ENCODE measurements at places on chromosomes 1 and 21.

GRCh38 chr1:180482425-180483275 lies 19.7 kb downstream of the ACBD6 start:
- no peak for DNase-seq

GRCh38 chr1:59318271-59318860 lies 21.5 kb downstream of the FGGY start:
- no peak for DNase-seq

DNA sequence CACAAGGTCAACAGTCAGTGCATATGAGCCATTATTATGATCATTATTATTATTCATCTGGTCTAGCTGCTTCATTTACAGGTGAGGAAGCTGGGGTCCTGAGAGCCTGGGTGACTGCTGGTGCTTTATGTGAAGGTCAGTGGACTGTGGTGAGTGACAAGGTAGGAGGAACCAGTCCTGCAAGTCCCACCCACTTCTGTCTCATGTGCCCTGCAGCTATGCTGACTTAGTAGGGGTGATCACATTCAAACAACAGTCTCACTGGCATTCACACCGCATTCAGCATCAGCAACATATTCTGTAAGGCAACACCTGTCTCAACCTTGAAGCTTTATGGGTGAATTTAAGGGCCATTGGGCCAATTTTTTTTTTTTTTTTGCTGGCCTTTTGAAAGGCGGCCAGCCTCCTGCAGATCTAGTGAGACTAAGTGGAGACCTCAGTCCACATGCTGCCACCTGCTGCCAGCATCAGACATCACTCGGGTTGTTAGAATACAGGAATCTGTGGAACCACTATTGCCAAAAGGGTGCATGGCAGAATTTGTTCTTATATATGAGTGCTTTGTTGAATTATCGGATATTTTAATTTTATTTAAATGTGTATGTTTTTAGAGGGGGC lies 59.9 kb upstream of the CACNA1E start:
- no peak for DNase-seq

DNA sequence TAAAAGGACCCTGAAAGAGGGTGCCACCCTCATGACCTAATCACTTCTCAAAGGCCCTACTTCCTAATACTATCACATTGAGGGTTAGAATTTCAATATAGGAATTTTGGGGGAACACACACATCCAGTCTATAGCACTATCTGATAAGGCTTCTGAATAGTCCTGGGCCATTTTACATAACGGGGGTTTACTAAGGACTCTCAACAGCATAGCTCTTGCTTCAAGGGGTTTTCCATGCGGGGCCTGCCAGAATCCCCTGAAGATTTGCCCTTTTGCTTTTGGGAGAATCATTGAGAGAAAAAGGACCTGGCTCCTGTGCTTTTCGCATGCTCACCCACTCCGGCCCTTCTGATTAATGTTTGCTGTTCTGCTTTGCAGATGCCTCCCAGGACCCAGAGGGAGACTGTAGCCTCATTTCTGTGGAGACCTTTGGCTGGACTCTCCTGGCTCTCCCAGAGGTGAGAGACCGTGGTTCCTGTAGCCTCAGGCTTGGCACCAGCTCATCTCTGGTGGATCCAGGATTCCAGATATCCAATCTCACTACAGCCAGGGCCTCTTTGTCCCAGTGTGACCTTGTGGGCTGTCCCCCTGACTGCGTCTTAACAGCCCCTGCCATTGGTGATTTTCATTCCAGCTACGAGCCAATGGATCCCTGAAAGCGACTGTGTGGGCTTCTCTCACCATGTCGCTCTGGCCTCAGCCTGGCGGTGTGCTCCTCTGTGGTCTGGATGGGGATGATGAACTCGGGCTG lies 72.6 kb downstream of the DDR2 start:
- DNase-seq = no peak

DNA sequence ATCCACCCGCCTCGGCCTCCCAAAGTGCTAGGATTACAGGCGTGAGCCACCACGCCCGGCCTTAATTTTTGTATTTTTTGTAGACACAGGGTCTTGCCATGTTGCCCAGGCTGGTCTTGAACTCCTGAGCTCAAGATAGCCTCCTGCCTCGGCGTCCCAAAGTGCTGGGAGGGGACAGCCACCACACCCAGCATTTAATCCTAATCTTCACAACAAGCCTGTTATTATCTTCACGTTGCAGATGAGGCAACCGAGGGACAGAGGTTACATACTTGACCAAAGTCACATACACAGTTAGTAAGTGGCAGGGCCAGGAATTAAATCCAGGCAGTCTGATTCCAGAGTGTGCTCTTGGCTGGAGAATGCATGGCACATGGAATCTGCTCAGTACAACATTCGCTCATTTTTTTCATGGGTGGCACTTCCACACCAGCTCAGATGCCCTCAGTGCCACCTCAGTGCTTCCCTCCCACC lies 4.8 kb upstream of the GPR37L1 start:
- DNase-seq = no peak

- DNase-seq = no peak
Measured at GRCh38 chr1:163296504-163297263, 25.1 kb upstream of the NUF2 start.

DNA sequence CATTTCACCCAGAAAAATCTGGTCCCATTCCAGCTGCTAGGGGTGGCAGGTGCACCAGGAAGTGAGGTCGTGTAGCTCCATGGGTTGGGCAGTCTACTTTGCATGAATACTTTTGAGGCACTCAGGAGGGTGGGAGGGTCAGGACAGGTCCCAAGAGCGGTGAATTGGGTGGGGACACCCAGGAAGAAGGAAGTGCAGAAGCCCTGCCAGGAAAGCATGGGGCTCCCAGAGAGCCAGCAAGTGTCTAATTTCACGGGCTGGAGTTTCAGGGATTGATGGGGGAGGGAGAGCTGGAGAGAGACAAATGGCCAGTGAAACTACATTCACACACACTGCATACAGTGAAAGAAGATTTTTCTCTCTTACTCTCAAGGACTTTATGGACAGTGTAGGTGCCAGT lies 137.8 kb downstream of the GALNT2 start:
- no peak for DNase-seq

DNA sequence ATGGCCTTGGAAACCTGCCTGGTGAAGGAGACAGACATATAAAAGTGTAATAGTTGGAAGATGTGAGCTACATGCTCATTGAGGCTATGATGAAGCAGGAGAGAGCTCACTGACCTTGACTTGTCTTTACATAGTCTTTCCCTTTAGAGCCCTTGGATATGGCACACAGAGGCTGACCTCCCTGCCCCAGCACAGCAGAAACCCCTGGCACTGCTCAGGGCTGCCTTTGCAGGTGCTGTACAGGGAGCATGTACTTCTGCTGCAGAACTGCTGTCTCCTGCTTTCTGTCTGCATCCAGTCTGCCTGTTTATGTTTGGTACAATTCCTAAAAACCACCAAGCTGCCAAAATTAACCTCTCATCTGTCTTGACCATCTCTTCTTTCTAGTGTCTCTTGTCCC lies 80.5 kb downstream of the C1orf21 start:
- DNase-seq = no peak

DNA sequence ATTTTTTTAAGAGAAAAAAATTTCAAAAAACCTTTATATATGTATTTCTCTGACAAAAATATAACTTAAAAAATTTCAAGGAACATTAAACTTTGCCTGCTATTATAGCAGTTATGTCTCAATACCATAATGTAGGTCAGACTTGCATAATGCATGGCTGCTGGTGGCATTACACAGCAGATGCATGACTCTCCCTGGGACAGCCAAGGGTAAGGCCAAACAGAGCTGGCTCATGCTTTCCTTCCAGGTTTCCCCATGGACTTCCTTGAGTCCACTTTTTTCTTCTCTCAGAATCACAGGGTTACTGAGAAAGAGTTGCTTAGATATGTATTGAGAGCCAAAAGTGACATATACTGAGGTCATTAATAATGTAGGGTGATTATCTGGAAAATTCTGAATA lies 43.7 kb downstream of the RHOU start:
- DNase-seq = no peak

- DNase-seq = no peak
Measured at GRCh38 chr1:110756506-110756905, 81.8 kb upstream of the KCNA3 start.

DNA sequence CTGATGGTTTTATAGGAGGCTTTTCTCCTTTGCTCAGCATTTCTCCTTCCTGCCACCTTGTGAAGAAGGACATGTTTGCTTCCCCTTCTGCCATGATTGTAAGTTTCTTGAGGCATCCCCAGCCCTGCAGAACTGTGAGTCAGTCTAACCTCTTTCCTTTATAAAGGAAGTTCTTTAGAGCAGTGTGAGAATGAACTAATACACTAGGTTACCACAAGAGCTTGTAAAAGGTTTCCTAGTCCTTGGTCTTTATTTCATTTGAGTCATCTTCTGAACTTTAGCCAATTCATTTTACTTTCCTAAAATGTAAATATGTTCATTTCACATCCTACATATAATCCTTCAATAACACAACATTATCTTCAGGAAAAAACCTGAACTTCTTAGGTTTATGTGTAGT lies 365.3 kb downstream of the HHIPL2 start:
- no peak for DNase-seq

GRCh38 chr1:234579967-234580366 lies 30.0 kb downstream of the IRF2BP2 start:
- DNase-seq = no peak

DNA sequence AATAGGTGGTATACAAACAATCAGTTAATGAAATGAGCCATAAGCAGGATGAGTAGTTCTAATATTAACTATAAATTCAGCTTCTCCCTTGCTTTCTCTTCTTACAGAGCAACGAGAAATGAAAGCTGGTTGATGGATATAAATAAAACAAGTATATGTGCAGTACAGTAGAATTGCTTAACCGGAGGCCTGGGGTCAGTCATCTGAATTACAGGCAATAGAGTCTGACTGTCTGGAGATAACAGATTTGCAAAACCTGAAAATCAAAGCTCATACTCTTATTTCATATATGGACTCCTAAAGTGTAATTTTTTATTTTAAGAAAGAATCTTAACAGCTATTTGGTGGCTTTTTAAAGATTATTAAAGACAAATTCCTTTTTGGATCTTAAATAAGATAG lies 43.1 kb upstream of the SGIP1 start:
- no peak for DNase-seq

- DNase-seq = no peak
Measured at GRCh38 chr21:45992301-45993209, 11.0 kb downstream of the COL6A1 start.

DNA sequence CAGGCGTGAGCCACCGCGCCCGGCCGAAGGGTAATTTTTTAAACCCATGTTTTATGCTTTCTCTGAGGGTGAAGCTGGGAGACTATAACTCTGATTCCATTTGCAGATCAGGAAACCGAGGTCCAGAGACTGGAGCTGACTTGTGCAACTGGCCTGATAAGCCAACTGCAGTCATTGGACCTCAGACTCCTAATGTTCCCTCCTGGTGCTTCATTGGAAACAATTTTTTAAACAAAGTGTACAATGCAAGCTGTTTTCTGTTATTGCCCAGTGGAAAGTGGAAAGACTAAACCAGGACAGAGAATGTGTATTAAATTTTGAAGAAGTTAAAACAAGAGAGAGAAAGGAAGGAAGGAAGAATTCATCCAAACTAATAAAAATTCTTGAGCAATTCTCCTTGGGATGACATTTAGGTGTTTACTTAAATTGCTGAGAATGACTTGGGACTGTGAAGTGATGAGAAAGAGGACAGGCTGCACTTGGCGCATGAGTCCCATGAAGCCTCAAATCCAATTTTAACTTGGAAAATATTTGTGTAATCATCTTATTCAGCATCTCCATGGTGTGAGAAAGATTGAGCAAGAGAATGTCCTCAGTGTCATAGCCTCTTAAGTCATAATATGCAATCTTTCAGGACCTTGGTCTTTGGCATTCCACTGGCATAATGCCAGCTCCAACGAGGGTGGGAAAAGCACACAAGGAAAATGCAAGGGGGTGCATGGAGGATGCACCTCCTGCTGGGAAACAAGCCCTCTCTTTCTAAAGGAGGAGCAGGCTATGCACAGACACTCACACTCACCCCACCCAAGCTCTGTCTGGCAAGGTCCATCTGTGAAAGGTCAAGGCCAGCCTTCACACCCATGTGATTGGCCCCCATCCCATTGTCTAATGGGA lies 342.0 kb downstream of the SIPA1L2 start:
- no peak for DNase-seq

Measured in stimulated activated CD8-positive, alpha-beta memory T cell treated with anti-CD3 and anti-CD28 coated beads, Interleukin-12 subunit alpha, Interleukin-12 subunit beta, amount 100 ng/mL, for 4 hours (primary cell).